ENCODE measurements at places on chromosomes 4 and X. TPM values are rescaled to one million over a fixed set of nuclear protein-coding genes. Genes with fewer than 3 reads are reported as not detected.

The RHOXF2 gene
- not detected for polyA plus RNA-seq

The C4orf51 gene
- polyA plus RNA-seq, result not detected

The PLAC8 gene
- polyA plus RNA-seq, result 7.6 TPM

The TLL1 gene
- polyA plus RNA-seq, result 1.9 TPM

The MAGEA9B gene
- not detected for polyA plus RNA-seq

The PDGFRA gene
- polyA plus RNA-seq, result 51.3 TPM

The LIMCH1 gene
- polyA plus RNA-seq, result 13.4 TPM

The ZNF157 gene
- polyA plus RNA-seq, result not detected

The AFAP1 gene
- 10.9 TPM for polyA plus RNA-seq

The SYAP1 gene
- 17.0 TPM for polyA plus RNA-seq

The PDE6B gene
- polyA plus RNA-seq, result 1.2 TPM

The OCRL gene
- polyA plus RNA-seq, result 7.3 TPM

The LPAR4 gene
- 0.12 TPM for polyA plus RNA-seq

The SCD5 gene
- 4.3 TPM for polyA plus RNA-seq

The ZIC3 gene
- not detected for polyA plus RNA-seq

The PPP2R2C gene
- 0.32 TPM for polyA plus RNA-seq

The SOWAHD gene
- not detected for polyA plus RNA-seq

The CENPVL3 gene
- not detected for polyA plus RNA-seq

The POU4F2 gene
- polyA plus RNA-seq, result not detected

The SRPK3 gene
- 0.67 TPM for polyA plus RNA-seq

The TEX13B gene
- polyA plus RNA-seq, result not detected

The NONO gene
- polyA plus RNA-seq, result 143 TPM

The FGF16 gene
- polyA plus RNA-seq, result not detected

The CXCL6 gene
- polyA plus RNA-seq, result 1.1 TPM

The SLC4A4 gene
- 70.0 TPM for polyA plus RNA-seq

The NDNF gene
- polyA plus RNA-seq, result 0.46 TPM

The RS1 gene
- polyA plus RNA-seq, result not detected

The HSFX1 gene
- 0.29 TPM for polyA plus RNA-seq

The GPM6B gene
- polyA plus RNA-seq, result 2.1 TPM

The PGM2 gene
- polyA plus RNA-seq, result 10.5 TPM

The ZGRF1 gene
- 0.94 TPM for polyA plus RNA-seq

The SMIM43 gene
- polyA plus RNA-seq, result 0.02 TPM

The MTNR1A gene
- polyA plus RNA-seq, result not detected

The TCEANC gene
- polyA plus RNA-seq, result 0.97 TPM

The HDAC6 gene
- 41.2 TPM for polyA plus RNA-seq

The SMR3B gene
- not detected for polyA plus RNA-seq

The SCRG1 gene
- 0.67 TPM for polyA plus RNA-seq

The PCDH18 gene
- polyA plus RNA-seq, result 36.4 TPM

The CXCL8 gene
- polyA plus RNA-seq, result 1.6 TPM

The TMEM47 gene
- 13.6 TPM for polyA plus RNA-seq

The GATB gene
- polyA plus RNA-seq, result 5.3 TPM

The LRIT3 gene
- not detected for polyA plus RNA-seq

The SEPTIN6 gene
- 7.6 TPM for polyA plus RNA-seq

The LUZP4 gene
- not detected for polyA plus RNA-seq

The UGT2B17 gene
- polyA plus RNA-seq, result not detected

The TTC29 gene
- 0.06 TPM for polyA plus RNA-seq

The CEP135 gene
- 2.1 TPM for polyA plus RNA-seq
